NCI-H510A treated with DMSO at 0.1 percent for 48 hours (cell line): ENCODE measurements at places on chromosomes 7 and 10.

GRCh38 chr7:134071355-134072331, 55.5 kb upstream of the LRGUK start:
- DNase-seq: no peak

GRCh38 chr10:32347363-32348022, 535 bp upstream of the EPC1 start:
- no peak for DNase-seq

- DNase-seq: no peak
These were observed 45.4 kb downstream of the KAT6B start for GRCh38 chr10:74871595-74872382.

- DNase-seq: no peak
These were observed 31.7 kb downstream of the ARHGAP12 start for GRCh38 chr10:31896968-31897384.

DNA sequence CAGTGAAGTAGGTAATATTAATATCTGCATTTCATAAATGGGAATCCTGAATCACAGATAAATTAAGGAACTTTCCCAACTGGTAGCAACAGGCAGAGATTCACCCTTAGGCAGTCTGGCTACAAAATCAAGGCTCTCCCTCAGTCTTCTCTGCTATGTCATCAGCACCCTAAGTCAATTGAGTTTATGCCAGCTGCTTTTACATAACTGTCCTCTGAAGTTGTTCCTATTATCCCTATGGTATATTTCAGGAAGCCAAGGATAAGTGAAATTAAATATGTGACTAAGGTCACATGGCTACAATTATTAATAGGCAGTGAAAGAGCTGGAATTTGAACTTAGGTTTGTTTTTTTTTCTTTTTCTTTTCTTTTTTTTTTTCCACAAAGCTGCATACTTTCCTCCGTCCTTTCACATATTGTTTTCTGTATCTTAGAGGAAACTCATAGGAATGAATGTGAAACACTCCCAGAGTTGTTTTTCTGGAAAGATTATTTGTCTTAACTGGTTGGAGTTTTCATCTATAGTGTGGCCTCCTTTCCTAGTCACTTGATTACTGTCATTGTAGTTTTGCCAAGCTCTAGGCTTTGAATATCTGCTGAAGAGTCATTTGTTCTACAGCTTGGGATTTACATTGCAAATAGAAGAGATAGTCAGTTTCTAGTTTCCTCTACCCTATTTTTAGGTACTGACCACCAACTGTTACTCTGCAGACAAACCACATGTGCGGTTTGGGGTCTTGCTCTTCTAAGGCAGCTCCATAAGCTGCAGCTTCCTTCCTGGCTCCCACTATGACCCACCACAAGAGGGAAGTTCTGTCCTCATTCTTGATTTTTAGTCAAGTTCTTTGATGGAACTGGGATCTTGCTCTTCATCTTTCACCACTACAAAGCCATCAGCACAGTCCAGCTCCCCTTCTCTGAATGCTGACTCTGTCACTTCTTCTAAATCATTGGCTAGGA, 338.0 kb upstream of the KIAA1217 start:
- no peak for DNase-seq

DNA sequence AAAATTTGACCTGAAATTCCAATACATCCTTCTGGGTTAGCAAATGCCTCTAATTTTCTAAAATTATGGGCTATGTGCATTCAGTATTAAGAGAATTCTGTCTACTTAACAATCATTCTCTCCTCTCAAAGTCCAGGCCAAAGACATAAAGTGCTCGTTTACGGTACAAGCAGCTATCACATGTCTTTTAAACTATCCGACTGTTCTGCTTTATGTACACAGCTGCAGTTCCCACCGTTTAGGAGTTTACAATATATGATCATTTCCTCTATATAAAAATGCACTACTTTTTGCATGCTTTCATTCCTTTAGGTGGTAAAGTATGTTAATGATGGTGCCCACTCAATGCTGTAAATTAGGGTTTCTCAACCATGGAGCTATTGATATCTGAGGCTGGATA, 34.0 kb downstream of the CDK6 start:
- DNase-seq: peak; percentile 21

- no peak for DNase-seq
These were observed 627.0 kb downstream of the ACTR3B start for GRCh38 chr7:153386556-153386955.

- no peak for DNase-seq
These were observed 232.2 kb downstream of the KIAA1217 start for GRCh38 chr10:24440817-24441797.
